AG10803 (cell line): ENCODE measurements at places on chromosomes 7 and 10.

GRCh38 chr7:5589819-5590595 is 166.4 kb upstream of the TNRC18 start:
- no peak for DNase-seq

GRCh38 chr7:157719705-157720655 is 383.2 kb downstream of the DNAJB6 start:
- no peak for DNase-seq

- no peak for DNase-seq
Observed at GRCh38 chr10:95755511-95756004, 405 bp upstream of the ENTPD1 start.

- no peak for DNase-seq
Observed at GRCh38 chr10:29712108-29712507, 77.3 kb upstream of the SVIL start.

DNA sequence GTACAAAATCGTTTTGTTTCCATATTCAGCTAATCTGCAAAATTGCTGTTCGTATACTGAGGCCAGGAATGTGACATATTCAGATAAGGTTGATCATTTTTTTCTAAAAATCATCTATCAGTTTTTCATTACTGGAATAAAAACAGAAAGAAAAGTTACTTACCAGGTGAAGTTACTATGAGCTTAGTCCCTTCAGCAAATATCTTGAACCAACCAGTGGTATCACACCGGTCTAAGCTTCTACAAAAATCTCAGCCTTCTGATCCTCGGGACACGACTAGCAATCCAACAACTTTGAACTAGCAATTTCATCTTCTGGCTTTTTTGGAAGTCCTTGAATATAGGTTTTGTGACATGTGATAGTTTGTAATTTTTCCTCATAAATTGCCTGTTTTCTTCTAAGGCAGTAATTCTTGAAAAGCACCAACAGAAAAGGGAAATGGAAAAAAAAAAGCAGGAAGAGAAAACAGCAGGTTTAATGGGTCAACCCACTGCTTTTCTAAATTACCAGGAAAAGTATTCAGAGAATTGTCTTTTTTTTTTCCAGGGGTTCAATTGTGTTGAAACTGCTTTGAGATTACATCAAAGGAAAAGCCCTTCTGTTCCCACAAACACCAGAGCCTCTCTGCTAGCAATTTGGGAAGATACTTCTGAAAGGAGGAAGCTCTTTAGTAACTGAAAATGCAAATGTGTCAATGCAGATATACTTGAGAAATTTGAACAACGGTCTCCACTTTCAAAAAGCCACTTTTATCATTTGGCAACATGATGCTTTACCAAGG is 2.9 kb upstream of the TARP start:
- no peak for DNase-seq

- DNase-seq, result no peak
Observed at GRCh38 chr7:84238596-84238995, 44.0 kb upstream of the SEMA3A start.

GRCh38 chr10:123788981-123789380 is 102.6 kb downstream of the CPXM2 start:
- no peak for DNase-seq

DNA sequence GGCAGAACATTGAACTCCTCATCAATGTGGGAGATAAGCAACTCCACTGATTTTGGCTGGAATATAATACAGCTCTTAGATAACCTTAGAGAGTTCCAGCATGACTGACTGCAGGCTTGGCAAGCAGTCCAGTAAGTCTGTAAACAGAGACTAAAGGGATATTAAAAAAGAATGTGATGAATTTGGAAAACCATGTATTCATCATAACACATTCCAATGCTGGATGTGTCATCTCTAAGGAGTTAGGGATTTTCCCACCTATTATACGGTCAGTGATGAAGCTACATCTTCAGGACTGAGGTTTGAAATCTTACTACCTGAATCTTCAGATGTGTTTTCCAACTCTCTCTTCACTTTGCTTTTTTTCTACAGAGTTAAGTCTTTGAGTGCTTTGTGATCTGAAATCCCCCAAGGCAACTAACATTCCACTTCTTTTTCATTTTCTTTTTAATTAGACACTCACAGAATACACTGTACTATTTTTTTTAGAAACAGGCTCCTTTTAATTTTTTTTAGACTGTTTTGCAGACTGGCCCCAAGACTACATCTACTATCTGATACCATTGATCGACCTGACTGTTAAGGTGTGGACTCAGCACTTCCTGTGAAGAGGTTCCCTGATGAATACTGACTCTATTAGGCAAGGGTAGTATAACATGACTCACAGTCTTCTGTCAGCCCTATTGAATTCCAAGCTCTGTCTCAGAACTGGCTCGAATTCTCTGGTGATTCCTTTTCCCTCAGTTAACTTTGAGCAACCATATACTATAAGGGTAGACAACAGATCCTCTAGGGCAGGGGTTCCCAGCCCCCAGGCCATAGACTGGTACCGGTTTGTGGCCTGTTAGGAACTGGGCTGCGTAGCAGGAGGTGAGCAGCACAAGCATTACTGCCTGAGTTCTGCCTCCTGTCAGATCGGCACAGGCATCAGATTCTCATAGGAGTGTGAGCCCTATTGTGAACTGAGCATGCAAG is 678.2 kb downstream of the GRM8 start:
- no peak for DNase-seq

DNA sequence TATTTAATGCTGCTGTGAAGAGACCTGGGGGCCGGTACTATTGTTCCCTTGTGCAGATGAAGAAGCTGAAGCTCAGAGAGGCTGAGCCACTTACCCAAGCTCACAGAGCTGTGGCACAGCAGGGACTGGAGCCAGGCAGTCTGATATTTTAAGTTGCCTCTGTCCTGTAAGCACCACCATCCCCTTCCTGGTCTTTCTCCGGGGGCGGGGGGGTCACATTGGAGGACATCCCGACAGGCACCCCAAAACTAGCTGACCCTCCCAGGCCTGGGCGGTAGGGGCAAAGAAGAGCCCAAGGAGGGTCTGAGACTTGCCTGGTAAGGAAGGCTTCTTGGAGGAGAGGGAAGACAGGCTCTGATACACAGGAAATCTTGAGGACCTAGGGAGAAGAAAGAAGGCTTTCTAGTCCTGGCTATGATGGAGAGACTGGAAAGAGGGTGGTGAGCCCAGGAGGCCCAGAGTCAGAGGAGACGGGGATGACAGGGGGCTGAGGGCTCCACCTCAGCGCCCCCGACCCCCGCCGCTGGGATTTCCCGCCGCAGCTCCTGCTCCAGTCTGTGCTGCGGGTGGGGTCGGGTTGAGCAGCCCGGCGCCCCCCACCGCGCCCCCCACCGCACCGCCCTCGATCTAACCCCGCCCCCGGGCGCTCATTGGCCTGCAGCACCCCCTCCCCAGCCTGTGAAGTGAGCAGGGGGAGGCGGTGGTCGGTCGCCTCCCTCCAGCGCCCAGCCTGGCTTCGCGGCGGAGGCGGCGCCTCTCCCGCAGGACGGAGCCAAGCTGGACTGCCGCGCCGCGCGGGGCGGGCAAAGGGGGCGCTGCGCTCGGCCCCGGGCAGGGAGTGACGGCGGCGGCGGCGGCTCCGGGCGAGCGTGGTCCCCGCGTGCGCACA is at the start of gene ADCYAP1R1:
ADCYAP1R1 (plus strand) TSS at position 711 of the 889 bp plus-strand sequence. CDS start 10,957 bp downstream, outside the sequence.
- no peak for DNase-seq

GRCh38 chr7:2289111-2289586 is 25.1 kb downstream of the SNX8 start:
- DNase-seq, result peak; percentile 46

GRCh38 chr7:157125376-157126223 is 13.1 kb upstream of the UBE3C start:
- no peak for DNase-seq

GRCh38 chr7:123867225-123867624 is 22.3 kb downstream of the HYAL4 start:
- no peak for DNase-seq

GRCh38 chr7:81159402-81159801 is 240.6 kb upstream of the SEMA3C start:
- DNase-seq, result no peak

- DNase-seq, result no peak
Observed at GRCh38 chr10:70911386-70911785, 23.0 kb upstream of the PCBD1 start.

GRCh38 chr7:157895520-157896375 is 558.9 kb downstream of the DNAJB6 start:
- DNase-seq, result no peak

DNA sequence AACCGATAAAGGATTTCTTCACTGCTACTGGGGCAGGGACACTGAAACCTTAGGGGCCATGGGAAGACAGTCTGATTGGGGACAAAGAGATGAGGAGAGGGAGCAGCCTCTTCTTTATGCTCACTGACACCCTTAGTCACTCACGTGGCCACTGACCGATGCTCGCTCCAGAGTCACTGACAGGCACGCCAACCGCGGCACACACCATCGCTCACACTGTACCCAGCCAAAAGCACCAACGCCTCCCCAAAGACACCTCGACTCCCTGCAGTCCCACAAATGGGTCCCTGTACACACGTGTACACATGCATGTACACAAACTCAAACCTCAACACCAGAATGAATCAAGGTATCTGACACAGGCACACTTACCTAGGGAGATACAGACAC is 35.3 kb upstream of the SLF2 start:
- DNase-seq, result no peak

DNA sequence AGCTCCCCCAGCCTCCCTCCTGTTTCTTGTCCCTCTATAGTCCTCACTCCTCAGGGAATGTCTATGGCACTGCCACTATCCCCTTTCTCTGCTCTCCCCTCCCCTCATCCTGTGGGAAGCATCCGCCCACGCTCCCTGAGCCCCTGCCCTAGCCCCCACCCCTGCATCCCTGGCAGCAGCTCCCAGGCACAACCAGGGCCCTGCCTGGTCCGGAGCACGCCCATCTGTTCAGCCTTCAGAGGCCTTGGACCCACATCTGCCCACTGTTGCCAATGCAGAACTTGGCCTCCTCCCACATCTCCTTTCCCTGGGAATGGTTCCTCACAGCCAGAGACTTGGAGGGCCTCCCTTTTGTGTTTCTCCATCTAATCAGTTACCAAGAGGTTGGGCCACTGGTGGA is 20.4 kb upstream of the TBRG4 start:
- no peak for DNase-seq

DNA sequence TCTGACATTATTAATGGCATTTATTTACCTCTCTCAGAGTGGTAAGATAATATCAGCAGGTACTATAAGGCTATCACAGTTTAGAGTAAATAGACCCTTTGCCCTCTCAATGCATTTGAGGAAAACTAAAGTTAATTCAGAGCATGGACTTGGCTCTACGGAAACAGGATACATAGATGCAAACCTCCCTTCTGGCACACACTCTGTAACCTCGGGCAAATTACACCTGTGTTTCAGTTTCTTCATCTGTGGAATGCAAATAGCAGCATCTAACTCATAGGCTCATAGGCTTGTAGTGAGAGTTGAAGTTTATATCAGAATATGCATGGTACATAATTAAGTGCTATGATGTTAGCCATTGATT is 5.6 kb downstream of the RAPGEF5 start:
- DNase-seq, result no peak

- DNase-seq, result peak; percentile 88
Observed at GRCh38 chr10:88456730-88457129, 126.4 kb downstream of the RNLS start.

- DNase-seq, result peak; percentile 35
Observed at GRCh38 chr10:113035732-113036312, 85.8 kb downstream of the TCF7L2 start.

DNA sequence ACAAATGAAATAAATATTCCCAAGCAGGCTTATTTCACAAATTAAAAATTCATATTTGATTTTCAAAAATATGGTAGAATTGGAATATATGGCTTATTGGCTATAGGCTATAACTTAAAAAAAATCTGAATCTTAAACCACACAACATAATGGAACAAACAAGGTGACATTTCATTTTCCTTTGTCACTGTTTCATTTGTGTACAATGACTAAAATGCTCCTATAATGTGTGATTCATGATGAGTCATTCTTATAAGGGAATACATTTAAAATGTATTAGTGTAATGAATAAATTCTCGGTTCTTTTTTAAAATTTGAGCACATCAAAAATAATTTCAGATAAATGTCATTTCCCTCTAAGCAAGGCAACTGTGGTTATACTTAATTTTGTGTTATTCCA is 148.0 kb upstream of the ANK3 start:
- no peak for DNase-seq

DNA sequence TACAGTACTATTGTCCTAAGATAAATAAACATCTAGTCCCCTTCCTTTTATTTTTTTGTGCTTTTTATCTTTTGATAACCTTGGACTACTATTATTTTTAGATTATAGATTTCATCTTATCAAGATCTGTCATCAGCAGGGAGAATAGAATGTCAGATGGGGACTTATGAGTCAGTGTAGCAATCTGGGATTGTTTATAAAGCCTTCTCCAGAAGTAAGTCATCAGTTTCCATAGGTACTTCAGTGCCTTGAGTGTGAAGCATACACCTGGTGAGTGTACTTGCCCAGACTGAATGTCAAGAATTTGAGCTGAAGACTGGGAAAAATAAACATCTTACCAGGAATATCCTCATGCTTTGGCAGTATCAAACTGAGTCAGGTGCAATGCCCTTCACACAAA is 2.1 kb downstream of the CASD1 start:
- no peak for DNase-seq

DNA sequence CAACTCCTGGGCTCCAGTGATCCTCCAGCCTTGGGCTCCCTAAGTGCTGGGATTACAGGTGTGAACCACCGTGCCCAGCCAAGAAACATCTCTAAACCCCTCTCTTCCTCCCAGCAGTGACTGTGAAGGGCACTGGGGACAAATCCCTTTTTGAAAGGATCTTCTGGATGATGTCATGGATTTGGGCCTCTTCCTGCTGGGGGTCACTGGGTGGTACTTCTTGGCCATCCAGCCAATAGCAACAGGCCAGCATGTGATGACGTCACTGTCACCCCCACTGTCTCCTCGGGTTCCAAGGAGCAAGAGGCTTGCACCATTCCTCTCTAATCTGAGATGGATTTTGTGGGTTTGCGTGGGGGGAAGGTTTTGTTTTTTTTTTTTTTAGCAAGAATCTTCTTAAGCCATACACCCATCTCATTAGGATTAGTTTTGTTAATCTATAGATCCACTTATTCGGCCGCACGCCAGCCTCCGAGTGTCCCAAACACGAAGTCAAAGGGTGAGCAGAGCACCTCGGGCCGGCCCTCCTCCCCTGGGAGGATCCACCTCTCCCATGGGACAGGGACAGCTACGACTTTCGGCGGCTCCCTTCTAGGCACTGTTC is 29.4 kb upstream of the TNRC18 start:
- peak; percentile 77 for DNase-seq

DNA sequence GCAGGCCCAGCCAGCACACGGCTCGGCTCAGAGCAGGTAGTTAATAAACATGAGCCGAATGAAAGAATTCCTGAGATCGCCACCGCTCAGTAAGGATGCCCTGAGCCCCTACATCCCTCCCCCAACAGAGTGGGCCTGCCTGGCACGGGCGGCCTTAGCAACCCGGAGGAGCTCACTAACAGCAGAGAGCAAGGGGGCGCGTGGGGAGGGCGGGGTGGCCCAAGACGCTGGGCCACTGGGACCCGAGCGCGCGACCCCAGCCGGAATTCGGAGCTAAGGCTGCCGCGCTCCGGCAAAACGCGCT is 403 bp upstream of the ENO4 start:
- DNase-seq, result no peak
